ENCODE measurements at places on chromosomes 2 and 18. TPM values are rescaled to one million over a fixed set of nuclear protein-coding genes. Genes with fewer than 3 reads are reported as not detected.
A peak's percentile ranks its signal among the peaks of the same experiment; 100 is the strongest.

GRCh38 chr2:60466161-60466702 lies 87.2 kb downstream of the BCL11A start:
- no peak for DNase-seq

DNA sequence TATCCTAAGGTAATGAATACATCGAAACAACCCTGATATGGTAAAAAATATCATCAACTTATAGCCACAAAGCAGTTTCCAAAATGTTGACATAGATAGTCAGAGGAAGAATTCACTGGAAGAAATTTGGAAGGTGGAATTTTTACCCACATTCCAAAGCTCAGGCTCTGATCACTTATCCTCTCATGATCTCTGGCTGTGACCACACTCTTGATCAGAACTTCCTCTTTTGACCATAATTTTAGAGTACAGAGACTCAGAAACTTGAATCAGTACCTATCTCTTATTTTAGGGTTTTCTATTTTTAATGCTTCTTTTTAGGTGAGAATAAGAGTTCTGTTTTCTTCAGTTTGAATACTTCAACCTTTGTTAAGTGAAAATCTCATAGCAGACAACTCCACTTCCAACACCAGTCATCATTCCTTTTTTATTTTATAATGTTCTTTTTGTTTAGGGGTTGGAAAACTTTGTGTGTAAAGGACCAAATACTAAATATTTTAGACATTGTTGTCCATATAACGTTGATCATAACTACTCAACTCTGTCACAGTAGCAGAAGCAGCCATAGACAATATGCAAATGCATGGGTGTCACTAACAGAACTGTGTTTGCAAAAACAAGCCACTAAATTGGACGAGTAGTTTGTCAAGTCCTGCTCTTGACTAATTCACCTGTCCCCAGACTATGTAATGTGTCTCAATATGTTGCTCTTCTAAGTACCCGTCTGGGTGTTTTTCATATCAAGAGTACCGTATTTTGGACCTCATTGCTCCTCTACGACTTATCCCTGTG lies 891.6 kb upstream of the CRIM1 start:
- DNase-seq = no peak

GRCh38 chr2:179536185-179536584 lies 271.6 kb upstream of the SESTD1 start:
- DNase-seq = no peak

- DNase-seq = peak; percentile 60
Measured at GRCh38 chr18:5628512-5629255, 84.9 kb upstream of the EPB41L3 start.

GRCh38 chr18:62177271-62177670 lies 9.6 kb downstream of the PIGN start:
- DNase-seq = no peak

GRCh38 chr2:13686262-13686661 lies 946.3 kb upstream of the LRATD1 start:
- DNase-seq = no peak

GRCh38 chr2:66581339-66582103 lies 146.6 kb downstream of the MEIS1 start:
- peak; percentile 75 for DNase-seq

DNA sequence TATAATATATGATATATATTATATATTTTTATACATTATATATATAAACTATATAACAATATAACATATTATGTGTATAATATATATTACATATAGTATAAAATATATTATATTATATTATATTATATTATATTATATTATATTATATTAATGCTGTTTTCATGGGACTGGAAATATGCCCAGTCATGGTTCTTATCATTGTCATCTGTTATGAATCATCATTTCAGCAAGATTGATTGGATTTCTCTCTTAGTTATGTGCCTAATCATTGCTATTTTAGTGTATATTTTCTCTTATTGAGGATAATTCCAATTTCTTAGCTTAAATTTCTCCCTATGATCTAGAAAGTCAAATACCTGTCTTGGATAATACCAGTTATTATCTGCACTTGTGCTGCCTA lies 617.8 kb downstream of the TRIB2 start:
- DNase-seq = no peak

GRCh38 chr2:86791573-86791972 lies 860 bp upstream of the CD8A start:
- no peak for DNase-seq

DNA sequence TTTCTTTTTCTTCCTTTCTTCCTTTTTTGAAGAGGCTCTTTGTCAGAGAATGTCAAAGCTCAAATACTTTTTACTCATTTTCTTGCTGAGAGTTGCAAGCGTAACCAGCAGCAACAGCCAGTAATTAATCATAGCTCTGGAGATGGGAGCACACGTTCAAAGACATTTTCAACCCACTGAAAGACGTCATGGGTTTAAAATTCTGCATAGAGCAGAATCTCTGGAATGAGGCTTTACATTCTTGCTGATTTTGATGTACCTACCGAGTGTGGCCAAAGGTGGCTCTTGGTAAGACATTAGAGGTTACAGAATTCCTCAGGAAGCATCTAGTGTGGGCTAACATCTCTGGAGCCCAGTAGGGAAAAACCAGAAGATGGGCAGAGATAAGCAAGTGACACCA lies 292.5 kb downstream of the MTX2 start:
- DNase-seq = no peak

DNA sequence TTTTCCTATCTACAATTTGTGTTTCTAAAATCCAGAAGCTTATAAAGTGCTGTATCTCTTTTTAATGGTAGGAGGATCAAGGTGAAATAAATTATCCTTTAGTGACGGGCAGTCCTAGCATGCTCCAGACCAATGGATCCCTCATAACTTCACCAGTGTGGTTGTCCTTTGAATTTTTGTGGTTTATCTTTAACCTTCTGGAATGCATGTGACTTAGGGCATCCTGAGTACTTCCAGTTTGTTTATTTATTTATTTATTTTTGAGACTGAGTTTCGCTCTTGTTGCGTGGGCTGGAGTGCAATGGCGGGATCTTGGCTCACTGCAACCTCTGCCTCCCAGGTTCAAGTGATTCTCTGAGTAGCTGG lies 40.4 kb downstream of the NUP35 start:
- no peak for DNase-seq

DNA sequence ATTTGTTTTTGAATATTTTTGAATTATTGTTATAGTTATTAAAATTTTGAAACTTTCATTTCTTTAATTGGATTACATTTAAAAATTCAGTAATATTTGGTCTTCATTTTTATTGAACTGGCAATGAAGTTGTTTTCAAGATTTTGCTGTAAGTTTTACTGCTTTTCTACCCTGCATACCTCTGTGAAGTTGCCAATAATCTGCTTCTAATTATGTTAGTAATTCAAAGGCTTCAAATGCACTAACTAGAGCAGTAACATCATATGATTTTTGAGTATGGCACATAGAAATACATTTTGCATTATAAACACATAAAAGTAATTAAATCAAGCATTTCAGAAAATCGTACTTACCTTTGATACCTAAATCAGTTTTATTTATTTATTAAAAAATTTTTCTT lies 40.3 kb upstream of the FAM171B start:
- DNase-seq = no peak

- DNase-seq = no peak
Measured at GRCh38 chr2:29640360-29640759, 281.0 kb downstream of the ALK start.

DNA sequence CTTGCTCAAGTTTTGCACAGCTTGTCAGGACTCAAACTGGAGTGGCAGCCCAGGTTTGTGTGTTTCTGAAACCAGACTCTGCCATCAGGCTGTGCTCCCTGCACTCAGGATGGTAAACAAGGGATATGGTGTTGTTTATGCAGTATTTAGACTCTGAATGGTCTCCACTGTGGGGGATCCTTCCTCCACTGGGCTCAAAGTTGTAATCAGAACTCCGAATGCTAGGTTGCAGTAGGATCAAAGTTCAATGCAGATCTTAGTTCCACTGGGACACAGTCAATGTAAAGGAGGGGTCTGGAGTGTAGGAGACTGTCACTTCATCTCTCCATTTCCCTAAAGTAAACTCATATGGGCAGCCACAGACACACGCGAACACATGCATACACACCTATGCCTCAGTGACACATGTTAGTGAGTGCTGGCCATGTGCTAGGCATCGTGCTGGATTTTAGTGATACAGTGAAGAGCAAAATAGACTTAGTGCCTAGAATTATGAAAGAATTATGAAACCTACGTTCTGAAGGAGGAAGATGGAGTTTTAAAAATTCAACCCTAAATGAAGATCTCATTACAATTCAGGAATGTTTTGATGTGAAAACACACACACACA lies 6.1 kb downstream of the IL18R1 start:
- DNase-seq = no peak

DNA sequence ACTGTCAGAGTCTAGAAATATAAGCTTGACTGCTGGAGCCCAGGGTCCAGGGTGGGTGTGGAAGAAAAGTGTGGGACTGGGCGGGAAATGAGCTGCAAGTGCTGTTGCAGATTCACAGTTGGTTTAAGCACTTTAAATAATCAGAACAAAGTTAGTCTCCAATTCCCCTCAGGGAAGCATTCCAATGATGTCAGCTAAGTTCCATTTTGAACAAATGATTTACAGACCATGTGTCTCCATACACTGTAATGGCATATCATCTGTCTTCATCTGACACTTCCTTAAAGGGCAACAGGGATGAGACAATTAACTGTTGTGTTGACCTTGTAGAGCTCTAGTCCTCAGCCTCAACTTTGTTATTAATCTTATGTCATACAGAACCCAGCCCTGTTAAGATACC lies 31.5 kb upstream of the REG3A start:
- no peak for DNase-seq

DNA sequence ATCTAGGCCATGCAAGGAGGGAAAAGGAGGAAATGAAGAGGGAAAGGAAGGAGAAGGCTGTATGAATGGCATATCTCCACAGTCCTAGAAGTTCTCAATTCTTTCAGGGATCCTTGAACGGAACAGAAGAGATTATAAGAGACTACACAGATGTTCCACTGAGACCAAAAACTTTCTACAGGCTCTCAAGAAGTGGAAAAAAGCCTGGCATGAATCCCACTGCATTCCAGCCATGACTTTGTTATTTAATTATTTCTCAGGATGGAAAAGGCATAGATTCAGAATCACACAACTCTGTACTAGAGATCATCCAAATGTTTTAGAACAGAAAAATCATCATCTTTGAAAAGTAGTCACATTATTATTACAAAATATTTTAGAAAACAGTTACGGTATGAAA lies 131.7 kb upstream of the CDH20 start:
- DNase-seq = no peak

- no peak for DNase-seq
Measured at GRCh38 chr18:34330308-34330707, 105.6 kb upstream of the NOL4 start.

DNA sequence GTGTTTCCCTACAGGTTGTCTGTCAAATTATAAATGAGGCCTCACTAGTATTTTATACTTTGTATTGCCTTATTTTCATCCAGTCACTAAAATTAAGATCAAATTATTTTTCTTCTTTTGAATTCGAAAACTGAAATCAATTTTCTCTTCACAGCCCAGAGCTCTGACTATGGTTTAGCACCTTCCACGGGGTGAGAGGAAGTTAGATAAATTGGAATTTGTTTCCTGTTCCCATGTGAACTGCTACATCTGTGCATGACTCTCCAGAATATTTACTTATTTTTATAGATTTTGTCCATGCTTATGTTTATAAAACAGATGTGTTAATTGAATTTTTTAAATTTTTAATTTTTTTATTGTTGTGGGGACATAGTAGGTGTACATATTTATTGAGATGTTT lies 656.5 kb downstream of the IRS1 start:
- no peak for DNase-seq

GRCh38 chr2:177030451-177031105 lies 182.0 kb upstream of the HNRNPA3 start:
- peak; percentile 37 for DNase-seq

DNA sequence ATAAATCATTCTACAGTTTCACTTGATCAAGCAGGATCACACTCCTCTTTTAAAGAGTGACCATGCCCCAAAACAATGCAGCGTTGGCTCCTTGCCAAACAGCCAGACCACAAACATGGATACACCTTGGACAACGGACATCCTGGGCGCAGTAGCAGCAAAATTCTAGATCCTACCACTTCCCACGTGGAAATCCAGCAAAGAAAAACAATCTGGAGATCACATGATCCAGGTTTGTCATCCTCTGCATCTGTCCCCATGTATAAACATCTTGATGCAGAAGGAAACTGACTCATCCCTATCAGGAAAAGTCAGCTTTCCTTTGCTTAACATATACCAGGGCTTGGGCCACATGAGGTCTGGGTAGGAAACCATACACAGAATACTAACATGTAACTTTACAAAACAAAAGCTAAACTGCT lies 53.1 kb downstream of the ZNF521 start:
- DNase-seq = no peak

GRCh38 chr18:64017870-64018269 lies 48.0 kb downstream of the SERPINB8 start:
- DNase-seq = peak; percentile 29

GRCh38 chr2:178915423-178916173 lies 108.4 kb upstream of the TTN start:
- DNase-seq = no peak

The WNT10A gene
- total RNA-seq = 0.12 TPM

The DNAJC5G gene
- not detected for total RNA-seq

The DES gene
- total RNA-seq = not detected

The CENPA gene
- total RNA-seq = 42.0 TPM

The ALLC gene
- total RNA-seq = not detected

The FAP gene
- not detected for total RNA-seq

The GPC1 gene
- total RNA-seq = 35.8 TPM

Measured in G401 (cell line).